ENCODE measurements at places on chromosomes 6 and 20.

GRCh38 chr20:57821935-57822334, 112.1 kb upstream of the PMEPA1 start:
- no peak for DNase-seq

GRCh38 chr20:51084593-51085377, 61.9 kb upstream of the KCNG1 start:
- DNase-seq = no peak

GRCh38 chr6:94636780-94637385, 940.5 kb upstream of the MANEA start:
- DNase-seq = no peak

DNA sequence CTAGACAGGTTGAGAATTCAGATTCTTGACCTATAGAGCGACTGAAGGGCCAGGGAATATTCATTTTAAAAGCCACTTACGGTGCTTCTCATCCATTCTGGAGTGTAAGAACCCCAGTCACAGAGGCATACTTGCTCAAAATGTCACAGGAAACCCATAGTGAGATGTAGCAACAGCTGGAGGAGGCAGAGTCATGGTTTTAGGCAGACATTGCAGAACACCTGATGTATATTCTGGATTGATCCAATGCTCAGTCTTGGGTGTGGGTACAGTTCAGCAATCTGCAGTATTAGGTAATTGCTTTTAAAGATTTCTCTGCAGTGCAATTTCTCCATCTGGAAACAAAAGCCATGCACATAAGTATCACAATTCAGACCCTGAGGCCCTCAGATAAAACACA, 137.4 kb upstream of the SLC22A23 start:
- no peak for DNase-seq

DNA sequence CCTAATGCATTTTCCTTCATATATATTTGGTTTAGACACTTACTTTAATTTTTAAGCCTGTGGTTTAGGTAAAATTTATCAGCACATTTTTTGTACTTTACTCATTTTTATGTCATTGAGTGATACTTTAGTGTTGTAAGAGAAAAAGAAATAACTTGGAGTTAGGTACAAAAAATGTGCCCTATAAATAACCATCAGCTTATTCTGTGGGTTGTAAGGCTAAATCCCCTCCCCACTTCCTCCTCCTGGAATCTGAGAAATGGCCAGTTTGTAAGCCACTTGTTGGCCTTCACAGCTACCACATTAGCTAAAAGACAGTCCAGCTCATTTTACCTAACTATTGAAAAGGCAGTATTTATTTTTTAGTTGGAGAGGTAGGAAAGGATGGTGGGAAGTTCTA, 576.3 kb downstream of the PKHD1 start:
- DNase-seq = no peak

DNA sequence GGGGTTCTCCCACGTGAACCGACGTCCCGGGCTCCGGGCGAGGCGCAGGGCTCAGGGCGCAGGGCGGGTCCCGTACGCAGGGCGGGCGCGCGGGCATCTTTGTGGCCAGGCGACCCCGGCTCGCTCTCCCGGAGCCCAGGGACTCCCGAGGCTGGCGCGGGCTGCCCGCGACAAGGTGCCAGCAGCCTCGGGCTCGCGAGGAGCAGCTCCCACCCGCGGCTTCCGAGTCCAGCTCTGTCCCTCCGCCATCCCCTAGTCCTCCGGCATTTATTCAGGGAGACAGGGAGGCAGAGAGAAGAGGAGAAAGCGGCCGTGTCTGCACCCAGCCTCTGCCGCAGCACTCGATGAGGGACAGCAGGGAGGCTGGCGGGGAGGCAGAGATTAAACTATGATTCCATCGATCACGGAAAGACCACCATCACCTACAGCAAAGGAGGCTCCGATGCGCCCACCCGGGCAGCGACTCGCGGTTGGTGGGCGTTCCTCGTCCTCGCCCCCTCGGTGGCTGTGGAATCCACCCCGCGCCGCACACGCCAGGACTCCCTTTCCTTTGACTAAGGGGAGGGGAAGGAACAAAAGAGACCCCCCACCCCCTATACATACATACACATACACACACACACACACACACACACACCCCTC, 1.1 kb downstream of the RGS17 start:
- peak; percentile 5 for DNase-seq

DNA sequence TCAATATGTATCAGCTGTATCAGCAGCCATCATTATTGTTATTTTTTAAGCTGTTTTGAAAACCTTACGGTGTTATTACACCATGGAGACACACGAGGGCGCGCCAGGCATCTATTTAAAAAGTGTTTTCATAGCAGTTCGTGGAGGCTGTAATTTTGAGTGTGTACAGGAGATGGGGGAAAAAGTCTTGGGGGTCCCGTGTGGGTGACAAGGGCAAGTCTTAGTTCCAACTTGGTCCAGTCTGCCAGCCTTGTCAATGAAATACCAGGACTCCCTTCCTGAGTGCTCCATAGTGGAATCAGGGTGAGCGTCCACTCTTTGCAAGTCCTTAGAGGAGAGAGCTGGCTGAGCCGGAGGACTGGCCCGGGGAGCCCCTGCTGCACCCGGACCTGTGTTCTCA, 43.3 kb downstream of the SLC2A10 start:
- no peak for DNase-seq

GRCh38 chr6:25025248-25025918, 89.6 kb upstream of the RIPOR2 start:
- DNase-seq = no peak

DNA sequence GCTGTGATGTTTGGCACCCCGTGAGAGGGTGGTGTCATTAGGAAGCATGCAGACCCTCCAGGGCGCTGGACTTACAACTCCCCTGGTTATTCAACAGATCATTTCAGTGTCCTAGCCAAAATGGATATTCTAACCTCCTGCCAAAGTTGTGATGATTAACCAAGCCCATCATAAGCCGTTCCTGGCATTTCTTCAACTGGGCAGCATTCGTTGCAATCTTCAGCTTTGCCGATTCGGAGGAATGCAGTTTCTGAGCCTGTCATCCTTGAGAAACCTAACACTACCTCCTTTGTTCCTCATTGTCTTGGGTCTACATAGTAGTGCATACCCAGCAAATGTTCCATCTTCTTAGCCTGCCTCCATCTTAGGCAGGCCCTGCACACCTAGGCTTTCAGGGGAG, 79.2 kb upstream of the MAP3K4 start:
- no peak for DNase-seq

GRCh38 chr20:37987602-37988290, 45.5 kb downstream of the TTI1 start:
- DNase-seq = no peak

- no peak for DNase-seq
These were observed 27.6 kb downstream of the SYNJ2 start for GRCh38 chr6:158009114-158009891.

All from NCI-H187 (cell line).